Osteoblast (primary cell): ENCODE measurements at places on chromosomes 3 and 15. TPM values are rescaled to one million over a fixed set of nuclear protein-coding genes. Genes with fewer than 3 reads are reported as not detected.

The MOBP gene
- not detected in 2 replicates for total RNA-seq

The ARL14 gene
- not detected in 2 replicates for total RNA-seq

The RHOV gene
- 0.36 TPM in 1 of 2 replicates, not detected in the other for total RNA-seq

The DCLK3 gene
- total RNA-seq: under 0.01 TPM in 2 replicates

The PTX3 gene
- total RNA-seq: 537 and 689 TPM in 2 replicates

The EAF2 gene
- 1.2 and 1.4 TPM in 2 replicates for total RNA-seq

The MEIS2 gene
- 14.7 and 17.7 TPM in 2 replicates for total RNA-seq

The FBXL22 gene
- 0.59 and 1.8 TPM in 2 replicates for total RNA-seq

The CFAP100 gene
- total RNA-seq: not detected in 2 replicates

The FBLN2 gene
- 46.0 and 54.6 TPM in 2 replicates for total RNA-seq

The BCL2A1 gene
- 0.29 TPM in 1 of 2 replicates, not detected in the other for total RNA-seq

The TGFBR2 gene
- total RNA-seq: 118 and 162 TPM in 2 replicates

The EPHB1 gene
- total RNA-seq: 0.36 and 1.5 TPM in 2 replicates

The PLAAT1 gene
- under 0.01 TPM in 1 of 2 replicates, not detected in the other for total RNA-seq

The FANCD2OS gene
- total RNA-seq: not detected in 2 replicates

The VEPH1 gene
- 23.2 and 25.3 TPM in 2 replicates for total RNA-seq

The CCDC39 gene
- not detected in 2 replicates for total RNA-seq

The SYNPR gene
- not detected in 2 replicates for total RNA-seq

The HIGD2B gene
- total RNA-seq: under 0.01 TPM in 1 of 2 replicates, not detected in the other

The SLTM gene
- 71.3 and 77.8 TPM in 2 replicates for total RNA-seq

The SNUPN gene
- 30.4 and 30.9 TPM in 2 replicates for total RNA-seq

The SGO1 gene
- total RNA-seq: 0.36 and 0.88 TPM in 2 replicates

The INKA1 gene
- total RNA-seq: 5.8 and 6.5 TPM in 2 replicates

The POC1A gene
- 1.8 and 3.2 TPM in 2 replicates for total RNA-seq

The C3orf70 gene
- total RNA-seq: 1.4 and 1.5 TPM in 2 replicates

The SIDT1 gene
- under 0.01 TPM in 2 replicates for total RNA-seq

The NIT2 gene
- 18.1 and 23.3 TPM in 2 replicates for total RNA-seq

The TGM4 gene
- not detected in 2 replicates for total RNA-seq

The LRRC3B gene
- not detected in 2 replicates for total RNA-seq

The RAB43 gene
- total RNA-seq: 13.4 and 14.1 TPM in 2 replicates

The ANKUB1 gene
- total RNA-seq: under 0.01 TPM in 1 of 2 replicates, not detected in the other

The FBXW12 gene
- total RNA-seq: not detected in 2 replicates

The MYH15 gene
- total RNA-seq: 0.36 and 0.59 TPM in 2 replicates

The SAMD7 gene
- not detected in 2 replicates for total RNA-seq

The TP63 gene
- 1.8 and 2.4 TPM in 2 replicates for total RNA-seq

The GABRB3 gene
- total RNA-seq: under 0.01 and 1.5 TPM in 2 replicates

The PLA2G4F gene
- total RNA-seq: not detected in 2 replicates

The SLC15A2 gene
- total RNA-seq: under 0.01 and 0.29 TPM in 2 replicates

The GOLGA6L4 gene
- total RNA-seq: 1.5 and 1.8 TPM in 2 replicates

The GYG1 gene
- total RNA-seq: 42.3 and 54.8 TPM in 2 replicates
